ENCODE measurements at places on chromosomes 6 and 20.
A peak's percentile ranks its signal among the peaks of the same experiment; 100 is the strongest.

- DNase-seq, result no peak
Observed at GRCh38 chr20:2691127-2691526, 1.5 kb upstream of the EBF4 start.

DNA sequence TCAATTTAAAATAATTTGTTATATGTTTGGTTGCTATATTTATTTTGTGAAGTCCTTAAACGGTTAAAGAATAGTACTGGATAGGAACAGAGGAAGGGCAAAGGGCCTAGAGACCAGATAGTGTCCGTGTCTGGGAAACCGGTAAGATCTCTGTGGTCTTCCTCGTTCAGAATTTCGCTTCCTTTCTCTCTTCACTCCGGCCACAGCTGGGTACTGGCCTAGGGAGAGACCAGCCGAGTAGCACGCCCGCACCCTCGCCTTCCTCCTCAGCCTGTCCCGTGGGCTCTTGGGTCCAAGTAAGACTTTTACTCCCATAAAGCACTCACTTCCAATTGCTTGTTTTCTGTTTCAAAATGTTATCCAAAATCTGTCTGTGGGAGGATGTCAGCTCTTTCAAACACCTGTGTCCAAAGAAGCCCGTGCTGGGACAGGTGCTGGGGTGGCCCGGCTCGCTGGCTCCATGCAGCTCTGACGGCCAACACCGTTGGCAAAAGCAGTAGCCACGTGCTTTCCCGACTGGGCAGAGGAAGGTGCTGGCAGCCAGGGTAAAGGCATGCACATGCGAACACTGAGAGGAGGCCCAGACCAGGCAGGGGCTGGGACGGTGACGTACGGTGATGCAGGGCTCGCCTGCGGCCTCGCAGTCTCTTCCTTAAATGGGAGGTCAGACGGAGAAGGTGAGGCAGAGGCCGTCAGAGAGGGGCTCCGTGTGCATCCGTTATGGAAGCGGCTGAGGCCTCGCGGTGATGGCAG lies 112.2 kb downstream of the IRF4 start:
- DNase-seq, result no peak

DNA sequence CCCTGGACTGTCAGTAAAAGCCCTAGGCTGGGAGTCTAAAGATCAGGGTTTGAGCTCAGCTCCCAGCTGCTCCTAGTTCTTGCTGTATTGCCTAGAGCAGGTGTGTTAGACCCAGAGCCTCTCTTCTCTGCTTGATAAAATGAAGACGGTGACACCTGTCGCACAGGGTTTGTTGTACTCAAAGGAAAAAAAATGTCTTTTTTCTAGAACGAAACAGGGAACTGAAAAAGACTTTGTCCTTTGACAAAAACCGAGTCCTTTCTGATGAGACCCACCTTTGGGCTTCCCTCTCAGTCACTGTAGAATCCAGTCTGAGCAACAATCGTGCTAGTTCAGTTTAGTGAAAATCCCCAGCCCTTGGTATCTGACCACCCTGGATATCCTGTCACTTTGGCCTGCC lies 102.1 kb upstream of the LAMP5 start:
- no peak for DNase-seq

DNA sequence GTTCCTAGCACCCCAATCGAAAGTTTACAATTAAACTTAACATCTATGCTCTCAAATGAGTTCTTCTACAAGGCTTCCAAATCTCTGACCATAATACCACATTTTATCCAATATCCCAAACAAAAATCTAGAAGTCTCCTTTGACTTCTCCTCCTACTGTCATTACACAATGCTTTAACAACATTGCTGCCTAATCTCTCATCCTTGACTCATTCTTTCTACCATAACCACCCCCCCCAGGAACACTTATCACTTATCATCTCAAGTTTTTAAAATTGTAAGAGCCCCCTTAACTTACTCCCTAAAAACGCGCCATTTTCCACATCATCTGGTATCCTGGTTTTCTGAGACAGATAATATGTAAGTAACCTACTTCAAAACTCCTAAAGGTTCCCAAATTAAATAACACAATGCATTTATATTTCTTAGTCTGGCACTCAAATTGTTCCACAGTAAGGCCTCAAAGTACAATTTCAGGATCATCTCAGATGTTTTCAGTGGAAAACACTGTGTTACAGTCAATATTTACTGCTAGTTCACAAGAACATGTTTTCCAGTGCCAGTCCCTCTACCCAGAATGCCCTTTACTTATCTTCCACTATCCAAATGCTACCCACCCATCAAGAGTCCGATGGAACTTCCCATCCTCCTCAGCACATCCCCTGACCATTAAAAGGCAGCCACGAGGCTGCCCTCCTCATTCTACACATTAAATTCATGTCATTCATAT lies 308.2 kb upstream of the THEMIS start:
- no peak for DNase-seq

GRCh38 chr6:30207619-30208295 lies 5.4 kb downstream of the TRIM26 start:
- DNase-seq, result no peak

GRCh38 chr6:131754715-131755567 lies 44.1 kb upstream of the CTAGE9 start:
- no peak for DNase-seq

DNA sequence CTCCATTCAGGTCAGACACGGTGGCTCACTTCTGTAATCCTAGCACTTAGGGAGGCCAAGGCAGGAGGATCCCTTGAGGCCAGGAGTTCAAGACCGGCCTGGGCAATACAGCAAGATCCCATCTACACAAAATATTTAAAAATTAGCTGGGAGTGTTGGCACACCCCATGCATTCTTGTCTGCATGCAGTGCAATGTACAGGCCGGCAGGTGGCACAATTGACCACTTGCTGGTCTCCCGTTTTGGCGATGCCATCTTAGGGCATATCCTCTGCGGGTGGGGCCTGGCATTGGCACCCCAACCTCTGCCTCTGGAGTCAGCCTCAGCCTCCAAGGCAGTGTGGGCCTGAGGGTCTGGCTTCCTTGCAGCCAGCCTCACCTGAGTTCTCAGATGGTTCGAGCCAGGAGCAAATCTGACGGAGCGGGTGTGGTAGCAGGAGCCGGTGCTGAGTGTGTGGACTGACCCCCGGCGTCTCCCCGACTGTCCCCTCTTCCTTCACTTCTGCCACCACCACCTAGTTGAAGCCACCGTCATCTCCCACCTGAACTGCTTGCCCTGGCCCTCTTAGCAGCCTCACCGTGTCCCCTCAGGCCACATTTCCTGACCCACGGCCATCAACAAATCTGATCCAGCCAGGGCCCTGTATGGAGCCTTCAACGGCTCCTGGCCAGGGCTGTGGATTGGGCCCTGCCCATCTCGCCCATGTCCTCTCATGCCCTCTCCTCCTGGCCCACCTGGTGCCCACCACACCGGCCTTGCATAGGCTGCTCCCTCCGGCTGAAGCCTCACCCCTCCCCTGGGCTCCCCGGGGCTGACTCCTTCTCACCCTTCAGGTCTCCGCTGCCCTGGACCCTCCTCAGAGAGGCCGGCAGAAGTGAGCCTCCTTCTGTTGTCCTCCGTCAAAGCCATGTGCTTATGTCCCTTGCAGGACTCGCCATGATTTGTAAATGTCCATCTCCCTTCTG lies 44.0 kb downstream of the EFCAB8 start:
- peak; percentile 44 for DNase-seq

DNA sequence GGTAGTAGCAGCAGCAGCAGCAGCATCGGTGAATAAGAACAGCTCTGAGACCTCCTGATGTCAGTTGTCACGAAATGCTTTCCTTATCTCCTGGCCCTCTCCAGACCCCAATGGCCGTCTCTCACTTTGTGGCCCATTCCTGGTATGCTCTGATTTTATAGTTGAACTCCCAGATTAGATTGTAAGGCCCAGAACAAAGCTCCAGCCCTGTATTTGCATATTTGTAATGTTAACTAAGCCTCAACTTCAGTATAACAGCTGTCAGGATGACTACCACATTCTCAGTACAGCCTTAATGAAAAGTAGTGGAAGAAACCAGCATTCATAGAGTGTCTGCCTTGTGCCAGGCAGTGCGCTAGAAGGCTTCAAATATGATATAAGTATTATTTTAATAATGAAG lies 180.9 kb downstream of the SASH1 start:
- DNase-seq, result no peak

- no peak for DNase-seq
Observed at GRCh38 chr20:36270744-36271638, 34.7 kb downstream of the AAR2 start.

GRCh38 chr6:169451065-169451838 lies 197.6 kb upstream of the THBS2 start:
- DNase-seq, result no peak

GRCh38 chr6:11232770-11233626 lies 530 bp upstream of the NEDD9 start:
- DNase-seq, result no peak

- DNase-seq, result no peak
Observed at GRCh38 chr6:40536442-40536841, 50.7 kb downstream of the LRFN2 start.

- DNase-seq, result no peak
Observed at GRCh38 chr6:138287144-138287955, 69.1 kb upstream of the PBOV1 start.

DNA sequence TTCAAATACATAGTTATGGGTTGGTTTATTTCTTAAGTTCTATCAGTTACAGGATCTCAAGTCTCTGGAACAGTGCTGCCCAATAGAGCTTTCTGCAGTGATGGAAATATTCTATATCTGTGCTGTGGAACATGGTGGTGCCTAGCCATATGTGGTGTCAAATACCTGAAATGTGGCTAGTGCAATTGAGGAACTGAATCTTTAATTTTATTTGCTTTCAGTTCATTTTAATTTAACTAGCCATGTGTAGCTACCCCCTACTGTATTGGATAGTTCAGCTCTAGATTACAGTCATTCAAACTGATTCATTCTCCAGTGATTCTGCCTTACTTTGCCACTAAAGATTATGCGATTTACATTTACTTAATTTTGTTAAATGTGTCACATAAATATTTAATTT lies 503.2 kb downstream of the CDKAL1 start:
- no peak for DNase-seq

- no peak for DNase-seq
Observed at GRCh38 chr20:48702455-48702913, 125.3 kb downstream of the PREX1 start.

DNA sequence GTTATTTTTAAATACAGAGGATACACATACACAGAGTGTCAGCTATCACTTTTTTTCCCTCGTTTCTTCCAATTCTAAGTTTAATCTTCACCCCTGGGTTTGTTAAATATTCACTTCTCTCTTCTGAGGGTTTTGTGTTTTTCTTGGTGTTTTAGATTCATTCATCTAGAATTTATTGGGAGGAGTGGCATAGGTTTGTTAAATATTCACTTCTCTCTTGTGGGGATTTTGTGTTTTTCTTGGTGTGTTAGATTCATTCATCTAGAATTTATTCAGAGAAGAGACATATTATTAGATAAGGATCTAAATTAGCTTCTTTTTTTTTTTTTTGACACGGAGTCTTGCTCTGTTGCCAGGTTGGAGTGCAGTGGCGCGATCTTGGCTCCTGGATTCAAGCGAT lies 3.9 kb downstream of the GTF2H5 start:
- DNase-seq, result no peak

- DNase-seq, result no peak
Observed at GRCh38 chr20:23612396-23612795, 6.7 kb upstream of the CST9 start.

- no peak for DNase-seq
Observed at GRCh38 chr20:34355427-34355826, 7.6 kb upstream of the ITCH start.

DNA sequence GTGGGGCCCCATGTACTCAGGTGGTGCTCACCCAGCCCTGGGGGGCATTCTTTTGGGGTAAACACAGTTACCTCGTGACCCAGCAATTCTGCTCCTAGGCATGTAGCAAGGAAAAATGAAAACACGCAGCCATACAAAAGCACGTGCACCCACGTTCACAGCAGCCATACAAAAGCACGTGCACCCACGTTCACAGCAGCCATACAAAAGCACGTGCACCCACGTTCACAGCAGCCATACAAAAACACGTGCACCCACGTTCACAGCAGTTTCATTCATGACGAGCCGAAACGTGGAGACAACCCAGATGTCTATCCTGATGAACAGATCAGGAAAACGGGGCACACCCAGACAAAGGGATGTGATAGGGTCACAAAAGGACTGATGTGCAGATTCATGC lies 57.1 kb downstream of the YTHDF1 start:
- DNase-seq, result no peak

DNA sequence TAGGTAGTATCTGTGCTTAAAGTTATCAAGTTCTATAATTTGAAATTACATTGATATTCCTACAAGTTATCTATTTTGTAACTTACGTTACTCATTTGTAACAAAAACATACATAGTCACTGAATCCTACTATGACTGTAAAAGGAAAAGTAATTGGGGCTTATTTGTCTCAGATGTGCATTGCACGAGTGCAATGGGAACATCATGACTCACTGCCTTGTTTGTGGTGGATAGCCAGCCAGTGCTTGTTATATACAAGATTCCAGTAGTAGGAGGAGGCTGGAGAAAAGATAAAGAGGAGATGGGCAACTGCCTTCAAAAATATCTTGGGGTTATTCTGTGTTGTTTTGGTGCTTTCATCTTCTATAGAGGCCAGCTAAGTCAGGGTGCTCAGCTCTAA lies 164.1 kb downstream of the RNF144B start:
- no peak for DNase-seq

DNA sequence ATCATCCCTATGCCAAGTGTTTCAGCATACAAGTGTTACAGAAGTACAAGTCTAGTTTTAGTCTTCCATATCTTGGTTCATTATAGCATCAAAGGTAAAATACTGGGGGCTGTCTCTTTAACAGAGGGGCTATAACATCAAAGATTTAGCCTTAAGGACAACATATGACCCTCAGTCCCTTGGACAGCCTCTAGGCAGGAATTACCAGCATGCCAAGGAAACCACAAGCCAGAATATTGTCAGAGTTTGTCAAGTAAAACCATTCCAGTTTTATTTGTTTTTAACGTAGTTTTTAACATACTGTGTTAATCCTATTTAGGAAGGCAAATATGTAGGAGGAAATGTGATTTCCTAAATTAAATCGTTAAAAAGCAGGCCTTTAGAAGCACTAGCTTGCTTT lies 18.6 kb downstream of the ZKSCAN8 start:
- no peak for DNase-seq
